ENCODE measurements at places on chromosomes 1 and 21.

GRCh38 chr1:223751696-223752095 lies 39.4 kb downstream of the CAPN2 start:
- no peak for DNase-seq

- DNase-seq = no peak
These were observed 20.2 kb downstream of the TRIM45 start for GRCh38 chr1:117101334-117101733.

DNA sequence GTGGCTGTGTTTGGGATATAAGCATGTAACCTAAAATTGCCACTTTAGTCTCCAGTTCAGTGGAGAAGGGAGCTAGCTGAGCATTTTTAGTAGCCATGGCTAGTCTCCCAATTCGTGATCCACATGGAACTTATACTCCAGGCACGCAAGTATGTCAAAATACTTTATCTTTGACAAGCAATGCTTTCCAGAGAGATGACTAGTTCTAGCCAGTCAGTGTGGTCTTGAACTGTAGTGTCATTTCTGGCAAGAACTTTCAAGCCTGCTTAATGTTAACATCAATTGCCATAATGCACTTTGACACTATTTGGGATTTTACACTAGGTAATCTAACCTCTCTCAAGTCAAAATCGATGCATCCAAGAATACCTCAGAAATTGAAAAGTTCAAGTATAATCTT lies 660.0 kb downstream of the PTPRC start:
- no peak for DNase-seq

DNA sequence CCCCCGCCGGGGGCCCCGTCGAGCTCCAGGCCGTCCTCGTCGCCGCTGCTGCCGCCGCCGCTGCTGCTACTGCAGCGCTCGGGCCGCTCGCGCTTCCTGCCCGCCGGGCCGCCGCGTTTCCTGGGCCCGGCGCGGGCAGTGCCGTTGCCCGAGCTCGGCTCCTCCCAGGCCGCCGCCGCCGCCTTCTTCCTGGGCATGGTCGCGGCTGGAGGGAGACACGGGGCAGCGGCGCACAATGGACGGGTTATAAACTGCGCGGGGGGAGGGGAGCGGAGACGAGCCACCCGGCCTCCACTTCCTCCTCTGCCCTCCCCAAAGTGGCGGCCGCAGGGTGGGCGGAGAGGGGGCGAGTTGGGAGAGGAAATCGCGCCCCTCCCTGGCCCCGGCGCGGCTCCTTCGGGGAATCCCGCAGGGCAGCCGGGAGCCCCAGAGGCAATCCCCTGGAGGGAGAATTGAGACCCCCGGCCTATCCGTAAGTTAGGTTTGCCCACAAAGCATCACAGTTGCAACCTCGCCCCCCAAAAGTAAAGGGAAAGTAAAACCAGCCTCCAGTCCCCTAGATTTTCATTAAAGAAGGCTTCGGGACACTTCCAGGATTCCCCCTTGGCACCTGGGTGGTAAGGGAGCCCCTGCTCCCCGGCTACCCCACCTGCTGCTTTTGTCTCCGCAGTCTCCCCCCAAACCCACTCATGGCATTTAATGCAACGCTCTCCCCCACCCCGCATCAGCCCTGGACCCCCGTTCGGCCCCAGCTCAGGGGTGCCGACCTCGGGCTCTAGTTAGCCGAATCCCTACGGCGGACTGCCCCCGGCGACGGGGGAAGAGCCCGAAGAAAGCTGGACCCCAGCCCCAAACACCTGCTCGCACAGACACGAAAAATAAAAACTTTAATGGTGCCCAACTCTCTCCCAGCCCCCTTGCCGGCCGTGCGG lies 893 bp downstream of the RCC2 start:
- peak; percentile 47 for DNase-seq

DNA sequence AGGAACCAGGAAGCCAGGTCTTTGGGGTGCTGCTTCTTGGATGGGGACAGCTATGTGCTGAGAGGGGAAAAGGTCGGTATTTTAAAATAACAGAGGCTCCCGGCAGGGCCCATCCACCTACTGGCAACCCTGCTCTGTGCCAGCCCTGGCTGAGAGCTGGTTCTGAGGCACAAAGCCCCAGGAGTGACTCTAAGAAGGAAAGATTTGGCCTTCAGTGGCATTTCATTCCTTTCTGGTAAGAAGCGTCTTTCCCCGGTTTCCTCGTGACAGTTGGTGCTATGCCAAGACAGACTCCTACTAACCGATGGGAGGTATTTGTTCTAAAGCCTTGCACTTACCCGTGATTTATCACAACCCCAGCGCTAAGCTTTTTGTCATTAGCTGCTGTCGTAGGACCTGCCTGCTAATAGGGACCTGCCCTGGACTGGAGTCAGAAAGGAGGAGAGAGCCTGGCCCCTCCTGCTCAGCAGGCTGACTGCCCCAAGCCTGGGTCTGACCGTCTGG lies 123.1 kb upstream of the ADAR start:
- no peak for DNase-seq
